Stimulated activated CD4-positive, alpha-beta T cell treated with anti-CD3 and anti-CD28 coated beads, Interleukin-1b, Interleukin-23, amount 100 ng/mL, for 48 hours (primary cell): ENCODE measurements at places on chromosomes 4 and X.

DNA sequence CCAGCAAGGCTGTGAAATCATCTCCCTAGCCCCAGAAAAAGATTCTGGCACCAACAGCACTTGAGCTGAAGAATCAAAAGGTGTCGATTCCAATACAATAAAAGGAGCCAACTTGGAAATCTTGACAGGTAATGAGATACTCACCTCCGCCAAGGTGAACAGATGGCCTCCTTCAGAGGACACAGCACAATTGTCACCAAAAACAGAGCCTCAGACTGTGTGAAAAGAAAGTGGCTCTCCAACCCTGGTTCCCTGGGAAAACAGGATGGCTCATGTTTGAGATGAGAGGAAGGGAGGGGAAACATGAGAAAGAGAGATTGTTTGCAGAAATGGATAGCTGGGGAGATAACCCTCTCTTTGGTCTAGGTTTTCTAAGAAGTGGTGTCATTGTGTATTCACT, 168.9 kb downstream of the HS3ST1 start:
- DNase-seq: no peak

- no peak for DNase-seq
These were observed 186.7 kb upstream of the NOCT start for GRCh38 chr4:138828926-138829325.

GRCh38 chrX:29187264-29187663, 600.0 kb downstream of the IL1RAPL1 start:
- no peak for DNase-seq

DNA sequence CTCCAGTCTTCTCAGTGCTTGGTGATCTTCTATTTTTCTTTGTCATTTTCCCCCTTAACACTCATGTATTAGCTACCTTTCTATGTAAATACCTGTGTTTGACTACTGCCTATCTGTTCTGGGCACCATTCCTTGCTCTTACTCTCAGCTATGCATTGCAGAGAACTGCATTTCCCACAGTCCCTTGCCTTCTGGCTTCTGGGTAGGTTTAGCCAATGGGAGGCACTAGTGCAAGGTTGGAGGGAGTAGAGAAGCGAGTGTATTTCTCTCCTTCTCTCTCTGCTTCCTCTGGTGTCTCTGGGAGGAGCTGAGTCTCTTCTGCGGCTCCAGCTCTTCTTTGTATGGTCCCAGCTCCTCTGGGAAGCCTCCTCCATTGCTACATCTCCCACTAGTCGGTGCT, 50.5 kb downstream of the CWH43 start:
- no peak for DNase-seq

DNA sequence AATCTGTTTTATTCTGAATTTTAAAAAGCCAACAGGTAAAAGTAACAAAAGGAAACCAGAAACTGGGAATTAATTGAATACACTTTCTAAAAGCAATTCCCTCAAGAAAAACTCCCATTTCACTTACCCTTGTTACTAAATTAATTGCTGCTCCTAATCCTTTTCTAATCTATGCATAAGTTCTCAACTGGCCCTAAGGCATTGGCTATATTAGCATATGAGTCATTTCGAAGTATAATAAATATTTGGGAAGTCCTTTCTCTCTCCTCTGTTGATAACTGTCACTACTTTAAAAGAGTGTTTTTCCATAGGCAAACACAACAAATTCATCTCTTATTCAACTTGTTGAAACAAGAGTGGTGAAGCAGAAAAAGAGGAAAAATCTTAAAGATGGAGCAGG, 486.5 kb upstream of the HTR2C start:
- no peak for DNase-seq

DNA sequence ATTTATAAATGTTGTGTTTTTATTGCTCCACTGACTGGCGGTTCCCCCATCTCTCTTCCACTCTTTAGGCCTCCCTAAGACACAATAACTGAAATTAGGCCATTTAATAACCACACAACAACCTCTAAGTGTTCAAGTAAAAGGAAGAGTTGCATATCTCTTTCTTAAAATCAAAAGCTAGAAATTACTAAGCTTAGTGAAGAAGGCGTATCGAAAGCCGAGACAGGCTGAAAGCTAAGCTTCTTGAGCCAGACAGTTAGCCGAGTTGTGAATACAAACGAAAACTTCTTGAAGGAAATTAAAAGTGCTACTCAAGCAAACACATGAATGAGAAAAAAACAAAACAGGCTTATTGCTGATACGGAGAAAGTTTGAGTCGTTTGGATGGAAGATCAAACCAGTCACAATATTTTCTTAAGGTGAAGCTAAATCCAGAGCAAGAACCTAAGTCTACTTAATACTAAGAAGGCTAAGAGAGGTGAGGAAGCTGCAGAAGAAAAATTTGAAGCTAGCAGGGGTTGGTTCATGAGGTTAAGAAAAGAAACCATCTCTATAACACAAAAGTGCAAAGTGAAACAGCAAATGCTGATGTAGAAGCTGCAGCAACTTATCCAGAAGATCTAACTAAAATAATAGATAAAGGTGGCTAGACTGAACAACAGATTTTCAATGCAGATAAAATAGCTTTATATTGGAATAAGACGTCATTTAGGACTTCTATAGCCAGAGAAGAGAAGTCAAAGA, 194.0 kb upstream of the TTC29 start:
- DNase-seq: no peak

DNA sequence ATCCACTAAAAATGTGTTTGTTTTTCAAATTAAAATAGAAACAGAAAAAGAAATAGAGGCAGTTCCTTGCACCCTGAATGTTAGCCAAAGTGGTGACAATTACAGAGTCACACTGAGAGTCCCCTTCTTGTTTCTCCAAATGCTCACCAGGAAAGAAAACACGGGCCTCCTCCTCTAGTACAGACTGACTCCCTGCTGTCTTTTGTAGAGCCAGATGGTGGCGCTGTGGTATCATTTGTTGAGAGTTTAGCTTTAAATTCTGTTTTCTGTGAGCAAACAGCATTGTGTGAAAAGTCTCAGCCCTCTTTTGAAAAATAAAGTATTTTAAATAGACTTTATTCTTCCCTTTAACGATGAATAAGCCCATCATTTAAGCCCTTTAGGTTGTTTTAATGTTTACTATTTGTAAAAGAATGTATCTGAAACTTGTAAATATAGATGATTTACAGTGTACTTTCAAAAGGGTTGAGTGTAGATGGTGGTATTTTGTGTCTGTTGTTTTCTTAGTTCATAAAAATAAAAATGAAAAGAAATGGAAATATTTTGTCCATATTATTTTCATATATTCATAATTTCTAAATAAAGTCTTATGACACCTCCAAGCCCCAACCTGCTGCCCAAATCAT, 36.9 kb upstream of the ATOH1 start:
- DNase-seq: peak; percentile 14

DNA sequence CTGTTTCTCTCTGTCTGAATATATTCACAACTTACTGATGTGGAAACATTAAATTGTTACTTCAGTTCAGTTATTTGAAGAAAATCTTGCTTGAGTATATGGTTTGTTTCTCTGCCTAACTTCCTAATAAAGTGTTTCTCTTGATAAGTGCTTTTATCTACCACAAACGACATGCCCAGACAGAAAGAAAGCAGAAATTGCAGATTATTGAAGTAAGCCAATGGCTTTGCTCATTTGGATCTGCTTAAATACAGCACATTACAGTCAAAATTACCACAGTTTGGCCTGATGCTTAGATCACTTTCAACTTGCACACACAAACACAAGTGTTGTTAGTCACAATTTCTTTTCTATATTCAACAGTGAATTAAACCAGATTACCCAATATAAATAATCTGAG, 68.0 kb downstream of the ATOH1 start:
- DNase-seq: no peak

GRCh38 chr4:181018472-181018871, 1224.7 kb upstream of the TENM3 start:
- no peak for DNase-seq

GRCh38 chr4:72063726-72064125, 31.9 kb downstream of the NPFFR2 start:
- DNase-seq: no peak

GRCh38 chr4:73127839-73128453, 58.4 kb upstream of the COX18 start:
- no peak for DNase-seq

- DNase-seq: no peak
These were observed 27.5 kb downstream of the MAGEA1 start for GRCh38 chrX:153206425-153207046.

DNA sequence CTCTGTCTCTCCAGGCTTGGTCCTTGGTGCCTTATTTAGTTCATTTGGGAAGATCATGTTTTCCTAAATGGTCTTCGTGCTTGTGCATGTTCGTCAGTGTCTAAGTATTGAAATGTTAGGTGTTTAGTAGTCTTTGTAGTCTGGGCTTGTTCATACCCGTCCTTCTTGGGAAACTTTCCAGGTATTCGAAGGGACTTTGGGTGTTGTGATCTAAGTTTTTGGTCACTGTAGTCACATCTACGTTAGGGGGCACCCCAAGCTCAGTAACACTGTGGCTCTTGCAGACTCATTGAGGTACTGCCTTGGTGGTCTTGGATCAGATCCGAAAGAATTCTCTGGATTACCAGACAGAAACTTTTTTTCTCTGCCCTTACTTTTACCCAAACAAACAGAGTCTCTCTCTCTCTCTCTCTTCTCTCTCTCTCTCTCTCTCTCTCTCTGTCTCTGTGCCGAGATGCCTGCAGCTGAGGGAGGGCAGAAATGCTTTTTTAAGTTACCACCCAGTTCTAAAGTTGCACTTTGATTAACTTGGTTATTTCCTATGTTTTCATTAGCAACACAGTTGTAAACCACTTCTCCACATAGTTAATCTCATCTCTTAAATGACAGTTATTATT, 67.6 kb upstream of the SLC7A3 start:
- DNase-seq: no peak

DNA sequence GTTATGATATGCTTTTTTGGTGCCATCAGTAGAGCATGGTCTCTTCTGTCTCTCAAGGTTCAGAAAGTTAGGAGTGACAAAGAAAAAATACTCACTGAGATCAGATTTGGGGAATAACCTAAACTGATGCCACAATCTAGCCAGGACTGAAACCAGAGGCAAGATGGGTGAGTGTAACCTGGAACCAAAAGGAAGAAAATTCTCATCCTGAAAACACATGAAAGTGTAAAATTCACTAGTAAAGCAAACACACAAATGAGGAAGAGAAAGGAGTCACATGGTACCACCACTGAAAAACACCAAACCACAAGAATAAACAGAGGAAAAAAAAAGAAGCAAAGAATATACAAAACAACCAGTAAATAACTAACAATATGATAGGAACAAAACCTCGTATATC, 96.4 kb downstream of the ANXA10 start:
- DNase-seq: no peak

GRCh38 chrX:45712067-45712466, 511.4 kb upstream of the DIPK2B start:
- no peak for DNase-seq

GRCh38 chr4:107760281-107760947, 40.4 kb upstream of the PAPSS1 start:
- DNase-seq: no peak

DNA sequence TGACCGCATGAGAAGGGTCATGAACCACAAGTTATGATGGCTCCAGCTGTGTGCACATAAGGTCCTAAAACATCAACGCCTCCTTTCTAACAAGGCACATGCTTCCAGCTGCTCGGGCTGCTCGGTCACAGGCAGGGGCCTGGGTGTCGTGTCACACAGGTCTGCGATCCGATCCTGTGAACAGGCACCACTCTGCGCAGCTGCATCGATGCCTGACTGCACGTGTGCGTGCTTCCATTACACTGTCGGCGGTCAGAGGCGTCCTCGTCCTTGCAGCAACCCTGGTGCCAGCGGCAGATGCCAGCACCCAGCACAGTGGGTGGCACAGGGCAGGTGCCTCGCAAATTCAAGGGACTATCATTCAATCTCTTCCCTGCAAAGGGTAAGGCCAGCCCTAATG, 23.9 kb downstream of the ZFYVE28 start:
- no peak for DNase-seq

DNA sequence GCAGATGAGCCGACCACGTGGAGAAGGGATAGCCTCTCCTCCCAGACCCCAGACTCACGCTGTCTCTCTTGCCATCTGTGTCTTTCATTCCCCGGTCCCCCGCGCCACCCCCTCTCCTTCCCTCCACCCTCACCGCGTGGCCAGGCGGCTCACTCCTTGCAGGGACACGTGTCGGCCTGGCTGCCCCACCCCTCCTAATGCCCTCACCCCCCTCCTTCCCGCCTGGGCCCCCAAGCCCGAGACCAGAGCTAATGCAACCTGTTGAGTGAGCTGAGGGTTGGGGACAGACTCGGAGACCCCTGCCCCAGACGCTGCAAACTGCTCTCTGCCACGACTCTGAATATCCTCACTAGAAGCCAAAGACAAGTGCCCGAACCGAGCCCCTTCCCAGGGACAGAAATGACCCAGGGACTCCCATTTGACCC, 1.8 kb downstream of the SLC38A5 start:
- DNase-seq: peak; percentile 52

GRCh38 chrX:14802943-14803710, 69.7 kb downstream of the FANCB start:
- no peak for DNase-seq

GRCh38 chr4:18100657-18101056, 79.1 kb upstream of the LCORL start:
- DNase-seq: no peak

GRCh38 chrX:150329282-150329681, 33.8 kb upstream of the MAMLD1 start:
- DNase-seq: no peak

- no peak for DNase-seq
These were observed 269.2 kb downstream of the CBLL2 start for GRCh38 chrX:22541926-22542325.

DNA sequence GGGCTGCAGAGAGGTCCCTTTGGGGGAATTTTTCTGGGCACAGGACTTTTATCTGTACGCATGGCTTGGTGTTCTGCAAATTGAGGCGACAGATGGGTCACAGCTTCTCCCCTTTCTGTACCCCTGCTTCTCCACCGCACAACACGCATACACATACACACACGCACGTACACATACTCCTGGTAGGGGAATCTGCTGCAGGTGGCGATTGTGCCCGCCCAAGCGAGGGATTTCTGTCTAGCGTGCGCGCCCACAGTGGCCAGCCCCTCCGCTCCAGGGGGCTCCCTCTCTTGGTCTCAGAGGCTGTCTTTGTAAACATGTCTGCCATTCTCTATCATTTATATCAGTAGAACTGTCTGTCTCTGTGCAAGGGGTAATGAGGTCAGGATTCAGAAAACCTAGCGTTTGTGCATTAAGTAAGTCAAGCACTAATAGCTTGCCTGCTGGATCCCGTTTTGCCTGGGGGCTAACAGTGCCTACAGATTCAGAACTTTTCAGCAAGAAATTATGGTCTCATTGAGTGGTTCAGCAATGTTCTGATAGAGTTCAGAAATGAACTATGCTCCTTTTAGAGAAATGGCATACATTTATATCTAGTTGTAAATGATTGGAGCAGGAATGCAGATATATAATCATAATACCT, 2.2 kb downstream of the GRID2 start:
- DNase-seq: no peak

DNA sequence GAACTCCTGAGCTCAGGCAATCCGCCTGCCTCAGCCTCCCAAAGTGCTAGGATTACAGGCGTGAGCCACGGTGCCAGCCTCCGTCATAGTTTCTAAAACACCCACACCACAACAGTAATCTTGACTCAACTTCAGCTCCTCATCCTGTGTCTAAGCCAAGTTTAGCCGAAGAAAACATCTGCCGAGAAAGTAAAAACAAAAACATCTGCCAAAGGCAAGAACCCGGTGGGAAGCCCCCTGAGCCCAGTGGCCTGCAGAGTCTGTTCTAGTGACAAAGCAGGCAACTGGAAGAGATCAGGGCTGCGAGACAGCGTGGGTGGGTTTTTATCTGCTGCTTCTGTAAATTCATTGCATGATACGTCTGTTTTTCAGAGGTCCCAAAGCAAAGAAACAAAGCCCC, 26.6 kb upstream of the CD99 start:
- DNase-seq: no peak
